ENCODE measurements at places on chromosomes 13 and 19.

- peaks cover 3% of the 10 kb centered on the region for H3K27me3 ChIP-seq
- peaks cover 16% of the 10 kb centered on the region for H3K36me3 ChIP-seq
- DNase-seq = no peak
- H3K27ac ChIP-seq = no peak overlapping the region
- no peak overlapping the region for H3K4me3 ChIP-seq
Observed at GRCh38 chr19:55094456-55095259, 19.0 kb downstream of the EPS8L1 start.

DNA sequence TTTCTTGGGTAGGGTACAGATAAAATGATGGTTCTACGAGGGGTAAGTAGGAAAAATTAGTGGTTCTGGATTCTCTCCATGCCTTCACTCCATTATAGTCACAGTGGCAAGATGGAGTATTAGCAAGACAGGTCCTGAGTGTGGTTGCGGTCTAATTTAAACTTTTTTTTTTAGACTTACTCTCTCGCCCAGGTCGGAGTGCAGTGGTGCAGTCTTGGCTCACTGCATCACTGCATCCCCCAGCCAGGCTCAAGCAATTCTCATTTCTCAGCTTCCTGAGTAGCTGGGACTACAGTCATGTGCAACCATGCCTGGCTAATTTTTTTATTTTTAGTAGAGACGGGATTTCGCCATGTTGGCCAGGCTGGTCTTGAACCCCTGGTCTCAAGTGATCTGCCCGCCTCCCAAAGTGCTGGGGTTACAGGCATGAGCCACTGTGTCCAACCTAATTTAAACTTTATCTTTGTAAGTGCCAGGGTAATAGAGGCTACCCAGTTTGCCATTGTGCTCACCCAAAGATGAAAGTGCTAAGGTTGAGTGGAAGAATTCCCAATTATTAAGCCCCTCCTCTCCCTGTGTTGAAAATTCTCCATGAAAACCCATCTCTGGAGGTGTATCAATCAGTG is 135.6 kb downstream of the TM9SF2 start:
- H3K4me3 ChIP-seq = no peak overlapping the region
- no peak for DNase-seq
- H3K27me3 ChIP-seq = no peaks in the 10 kb centered on the region
- H3K36me3 ChIP-seq = peaks cover 3% of the 10 kb centered on the region
- H3K27ac ChIP-seq = no peak overlapping the region
- H3K4me1 ChIP-seq = peaks cover 3% of the 10 kb centered on the region

DNA sequence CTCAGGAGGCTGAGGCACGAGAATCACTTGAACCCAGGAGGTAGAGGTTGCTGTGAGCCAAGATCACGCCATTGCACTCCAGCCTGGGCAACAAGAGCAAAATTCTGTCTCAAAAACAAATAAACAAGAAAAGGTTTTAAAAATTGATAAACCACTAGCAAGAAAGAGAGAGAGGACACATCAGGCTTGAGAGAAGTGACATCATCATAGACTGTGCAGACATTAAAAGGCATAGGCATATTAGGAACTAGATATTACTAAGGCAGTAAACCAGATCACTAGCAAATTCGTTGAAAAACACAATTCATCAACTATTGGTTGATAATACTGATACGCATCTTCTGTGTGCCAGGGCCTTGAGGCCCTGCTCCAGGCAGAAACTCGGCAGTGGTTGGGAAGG is 7.7 kb downstream of the A1BG start:
- DNase-seq = no peak
- no peaks in the 10 kb centered on the region for H3K27me3 ChIP-seq
- H3K4me3 ChIP-seq = peak overlapping the region; percentile 94
- H3K36me3 ChIP-seq = peaks cover 15% of the 10 kb centered on the region
- peak overlapping the region; percentile 25 for H3K27ac ChIP-seq

GRCh38 chr19:18281082-18282020 is at the start of gene JUND:
Gene JUND, minus strand, starts transcription at chr19:18281622. Its CDS starts 138 bp downstream, at chr19:18281484.
- peaks cover 62% of the 10 kb centered on the region for H3K4me1 ChIP-seq
- peaks cover 5% of the 10 kb centered on the region for H3K27me3 ChIP-seq
- H3K4me3 ChIP-seq = peak within 1 kb of the TSS; percentile 98
- peaks cover 38% of the 10 kb centered on the region for H3K36me3 ChIP-seq

- H3K27me3 ChIP-seq = no peaks in the 10 kb centered on the region
- H3K4me1 ChIP-seq = no peaks in the 10 kb centered on the region
- H3K36me3 ChIP-seq = no peaks in the 10 kb centered on the region
- H3K4me3 ChIP-seq = no peak overlapping the region
- no peak overlapping the region for H3K27ac ChIP-seq
Observed at GRCh38 chr13:105050686-105051085, 1484.8 kb downstream of the EFNB2 start.

DNA sequence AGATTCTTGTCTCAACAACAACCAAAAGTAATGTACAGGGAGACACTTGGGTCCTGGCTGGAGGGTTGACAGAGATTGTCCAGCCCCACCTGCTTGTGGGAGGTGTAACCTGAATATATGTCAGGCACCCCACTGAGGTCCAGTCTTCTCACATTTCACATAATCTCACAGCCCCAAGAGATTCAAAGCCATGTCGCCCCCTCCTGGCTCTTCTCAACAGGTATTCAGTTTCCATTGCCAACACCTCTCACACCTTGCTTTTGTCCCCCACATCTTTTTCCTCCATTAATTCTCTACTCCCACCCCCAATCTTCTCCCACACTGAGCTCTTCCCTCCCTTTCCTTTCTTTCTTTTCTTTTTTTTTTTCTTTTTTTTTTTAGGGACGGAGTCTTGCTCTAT is 11.2 kb downstream of the UNC13A start:
- H3K27me3 ChIP-seq = peaks cover 51% of the 10 kb centered on the region
- no peak for DNase-seq
- H3K4me1 ChIP-seq = peaks cover 9% of the 10 kb centered on the region
- no peak overlapping the region for H3K4me3 ChIP-seq

DNA sequence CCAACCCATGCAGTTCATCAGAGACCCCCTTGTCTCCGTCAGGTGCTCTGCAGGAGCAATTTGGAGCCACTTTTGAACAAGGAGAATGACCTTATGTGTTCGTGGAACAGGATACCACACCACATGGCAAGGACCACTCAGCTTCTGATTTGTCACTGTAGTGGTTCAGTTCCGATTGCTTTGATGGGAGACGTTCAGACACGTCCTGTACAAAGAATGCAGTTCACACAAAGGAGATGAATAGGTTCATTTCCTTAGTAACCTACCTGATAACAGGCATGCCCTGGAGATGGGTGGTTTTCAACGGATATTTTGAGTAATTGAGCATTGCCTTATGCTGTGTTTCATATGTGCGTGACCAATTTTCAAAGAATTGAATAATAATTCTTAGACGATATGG is 17.2 kb downstream of the FGF9 start:
- H3K4me3 ChIP-seq = no peak overlapping the region
- H3K36me3 ChIP-seq = no peaks in the 10 kb centered on the region
- peaks cover 3% of the 10 kb centered on the region for H3K27me3 ChIP-seq
- DNase-seq = no peak
- H3K27ac ChIP-seq = no peak overlapping the region

DNA sequence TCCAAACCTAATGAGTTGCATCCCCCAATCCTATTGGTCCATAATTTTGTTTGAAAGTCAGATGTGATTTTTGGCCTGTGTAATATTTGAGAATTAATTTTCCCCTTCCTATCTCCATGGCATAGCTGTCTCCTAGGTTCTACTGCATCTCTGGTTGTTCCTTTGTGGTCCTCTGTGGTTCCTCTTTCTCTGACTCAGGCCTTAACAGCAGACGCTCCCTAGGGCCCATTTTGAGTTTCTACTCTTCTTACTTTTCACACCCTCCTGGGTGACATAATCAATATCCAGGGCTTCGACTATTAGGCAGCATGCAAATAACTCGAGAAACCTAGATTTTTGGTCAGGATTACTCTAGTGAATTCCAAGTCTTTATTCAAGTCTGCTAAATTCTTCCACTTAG is 160.7 kb downstream of the RFC3 start:
- H3K4me3 ChIP-seq = no peak overlapping the region
- H3K27me3 ChIP-seq = no peaks in the 10 kb centered on the region
- DNase-seq = no peak
- H3K4me1 ChIP-seq = no peaks in the 10 kb centered on the region

DNA sequence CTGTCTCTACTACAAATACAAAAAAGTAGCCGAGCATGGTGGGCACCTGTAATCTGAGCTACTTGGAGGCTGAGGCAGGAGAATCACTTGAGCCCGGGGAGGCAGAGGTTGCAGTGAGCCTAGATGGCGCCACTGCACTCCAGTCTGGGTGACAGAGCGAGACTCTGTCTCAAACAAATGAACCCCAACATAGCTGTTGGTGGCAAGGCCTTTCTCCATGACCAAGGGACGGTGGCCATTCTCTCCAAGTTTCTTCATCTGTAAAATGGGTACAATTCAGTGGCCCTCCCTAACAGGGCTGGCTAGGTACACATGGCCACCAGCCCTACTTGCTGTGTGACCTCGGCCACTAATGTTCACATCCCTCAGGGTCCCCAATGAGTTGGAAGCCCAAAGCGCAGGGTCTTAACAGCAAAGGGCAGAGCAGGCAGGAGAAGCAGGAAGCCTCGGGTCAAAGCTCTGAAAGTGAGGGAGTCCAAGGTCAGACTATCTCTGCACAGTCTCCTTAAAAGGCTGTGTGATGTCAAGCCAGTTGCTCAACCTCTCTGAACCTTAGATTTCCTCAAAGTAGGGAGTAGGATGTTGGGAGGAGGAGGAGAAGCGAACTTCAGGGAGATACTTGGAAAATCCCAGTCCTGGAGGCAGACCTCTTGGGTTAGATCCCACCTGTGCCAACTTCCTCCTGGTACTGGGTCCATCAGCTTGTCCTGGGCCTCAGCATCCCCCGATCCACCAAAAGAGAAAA is 2.7 kb downstream of the JUND start:
- peaks cover 5% of the 10 kb centered on the region for H3K27me3 ChIP-seq
- H3K36me3 ChIP-seq = peaks cover 35% of the 10 kb centered on the region
- H3K4me3 ChIP-seq = peak overlapping the region; percentile 98
- peak overlapping the region; percentile 98 for H3K27ac ChIP-seq
- DNase-seq = no peak

- H3K4me3 ChIP-seq = peak overlapping the region; percentile 83
- no peak for DNase-seq
- peaks cover 5% of the 10 kb centered on the region for H3K36me3 ChIP-seq
Observed at GRCh38 chr13:33541962-33542308, 256.4 kb upstream of the STARD13 start.

GRCh38 chr19:46481223-46481848 is 10.0 kb upstream of the PNMA8A start:
- no peaks in the 10 kb centered on the region for H3K36me3 ChIP-seq
- no peak overlapping the region for H3K27ac ChIP-seq
- H3K4me1 ChIP-seq = peaks cover 6% of the 10 kb centered on the region
- DNase-seq = no peak

DNA sequence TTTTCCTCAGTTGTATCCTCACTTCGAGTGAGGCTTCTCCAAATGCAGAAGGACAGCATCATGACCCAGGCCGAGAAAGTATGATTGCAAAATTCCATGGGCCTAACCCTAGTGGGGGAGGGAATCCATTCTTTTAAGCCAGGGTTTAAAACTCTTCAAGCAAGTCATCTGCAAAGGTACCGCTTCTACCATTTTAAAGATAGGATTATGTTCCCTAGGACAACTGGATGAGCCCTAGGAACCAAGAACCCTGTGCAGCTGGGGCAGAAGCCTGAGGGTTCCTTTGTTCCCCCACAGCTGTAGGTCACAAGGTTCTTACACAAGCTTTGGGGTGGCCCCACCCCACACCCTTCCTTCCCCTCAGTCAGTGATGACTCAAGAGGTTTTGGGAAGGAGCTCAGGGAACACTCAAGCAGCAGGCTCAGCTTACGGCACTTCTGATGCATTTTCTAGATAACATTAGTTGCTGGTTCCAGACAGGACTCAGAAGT is 13.5 kb downstream of the ARL11 start:
- no peaks in the 10 kb centered on the region for H3K27me3 ChIP-seq
- H3K36me3 ChIP-seq = no peaks in the 10 kb centered on the region
- no peak overlapping the region for H3K27ac ChIP-seq
- peaks cover 15% of the 10 kb centered on the region for H3K4me1 ChIP-seq
- DNase-seq = no peak

DNA sequence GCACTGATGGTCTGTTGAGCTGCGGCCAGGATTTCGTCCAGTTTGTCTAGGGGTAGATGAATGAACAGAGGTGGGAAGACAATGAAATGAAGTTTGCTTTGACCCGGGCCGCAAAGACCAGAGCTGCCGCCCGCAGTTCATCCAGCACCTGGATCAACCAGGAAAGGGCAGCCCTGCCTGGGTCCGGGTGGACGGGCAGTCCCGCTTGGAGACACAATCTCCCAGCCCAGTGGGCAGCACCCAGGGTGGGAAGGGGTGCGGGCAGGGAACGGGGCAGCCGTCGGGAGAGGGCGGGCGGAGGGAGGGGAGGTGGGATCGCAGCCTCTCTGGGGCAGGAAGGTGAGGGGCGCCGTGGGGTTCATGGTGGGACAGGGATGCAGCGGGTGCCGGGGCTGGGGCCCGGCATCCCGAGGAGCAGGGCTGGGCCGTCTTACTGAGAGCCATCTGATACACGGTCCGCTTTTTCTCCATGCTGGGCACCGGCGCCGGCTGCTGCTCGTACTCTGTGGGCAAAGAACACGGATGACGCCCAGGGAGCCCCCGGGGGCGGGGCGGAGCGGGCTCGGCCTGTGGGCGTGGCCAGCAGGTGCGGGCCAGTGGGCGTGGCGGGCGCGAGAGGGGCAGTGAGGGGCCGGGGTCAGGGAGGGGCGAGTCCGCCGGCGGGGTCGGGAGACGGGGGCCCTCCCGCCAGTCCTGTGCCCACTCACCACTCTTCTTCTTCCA is 33.1 kb downstream of the SHANK1 start:
- H3K4me3 ChIP-seq = no peak overlapping the region
- no peaks in the 10 kb centered on the region for H3K4me1 ChIP-seq
- DNase-seq = no peak
- peaks cover 43% of the 10 kb centered on the region for H3K27me3 ChIP-seq
- H3K27ac ChIP-seq = no peak overlapping the region

GRCh38 chr13:113493315-113493951 is 2.9 kb upstream of the DCUN1D2 start:
- H3K27ac ChIP-seq = peak overlapping the region; percentile 20
- peaks cover 26% of the 10 kb centered on the region for H3K36me3 ChIP-seq
- no peaks in the 10 kb centered on the region for H3K27me3 ChIP-seq
- H3K4me1 ChIP-seq = peaks cover 49% of the 10 kb centered on the region

- H3K4me1 ChIP-seq = peaks cover 30% of the 10 kb centered on the region
- no peak for DNase-seq
- H3K27ac ChIP-seq = no peak overlapping the region
- peaks cover 34% of the 10 kb centered on the region for H3K36me3 ChIP-seq
- no peak overlapping the region for H3K4me3 ChIP-seq
Observed at GRCh38 chr13:73772449-73773167, 361.6 kb downstream of the KLF12 start.

- no peaks in the 10 kb centered on the region for H3K4me1 ChIP-seq
- no peaks in the 10 kb centered on the region for H3K27me3 ChIP-seq
- no peaks in the 10 kb centered on the region for H3K36me3 ChIP-seq
- H3K4me3 ChIP-seq = no peak overlapping the region
- no peak overlapping the region for H3K27ac ChIP-seq
Observed at GRCh38 chr13:88526853-88527215, 855.7 kb downstream of the SLITRK5 start.

DNA sequence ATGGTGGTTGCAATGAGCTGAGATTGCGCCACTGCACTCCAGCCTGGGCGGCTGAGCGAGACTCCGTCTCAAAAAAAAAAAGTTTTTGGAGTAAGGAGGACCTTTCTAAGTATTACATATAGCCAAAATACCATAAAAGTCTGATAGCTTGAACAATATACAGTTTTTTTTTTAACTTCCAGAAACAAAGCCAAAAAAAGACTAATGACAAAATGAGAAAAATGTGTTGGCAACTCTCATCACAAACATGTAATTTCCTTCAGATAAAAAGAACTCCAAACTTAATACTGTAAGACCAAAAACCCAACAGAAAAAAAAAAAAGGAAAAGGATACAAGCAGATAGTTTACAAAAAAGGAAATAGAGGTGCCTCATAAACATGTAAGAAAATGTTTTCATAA is 68.2 kb upstream of the MED4 start:
- no peak for DNase-seq
- H3K36me3 ChIP-seq = no peaks in the 10 kb centered on the region
- peaks cover 45% of the 10 kb centered on the region for H3K4me1 ChIP-seq
- H3K27me3 ChIP-seq = no peaks in the 10 kb centered on the region

All from activated naive CD8-positive, alpha-beta T cell treated with anti-CD3 and anti-CD28 coated beads, Interleukin-2, amount 50 U/mL, for 24 hours (primary cell).